ENCODE measurements at places on chromosomes 4 and X. TPM values are rescaled to one million over a fixed set of nuclear protein-coding genes. Genes with fewer than 3 reads are reported as not detected.

Gene FRG1
- 43.2 TPM for total RNA-seq

Gene TBX22
- not detected for total RNA-seq

Gene MAGEC1
- total RNA-seq: not detected

Gene PAGE4
- total RNA-seq: not detected

Gene PDZD4
- not detected for total RNA-seq

Gene CDK16
- 72.2 TPM for total RNA-seq

Gene P2RY4
- total RNA-seq: not detected

Gene KLHL13
- 18.5 TPM for total RNA-seq

Gene MAB21L2
- total RNA-seq: not detected

Gene UGT2B15
- total RNA-seq: not detected

Gene SUPT20HL2
- not detected for total RNA-seq

Gene GPR119
- not detected for total RNA-seq

Gene ZAR1
- total RNA-seq: not detected

Gene SCOC
- total RNA-seq: 65.6 TPM

Gene SLC25A6
- total RNA-seq: 80.2 TPM

Gene INTS6L
- 2.9 TPM for total RNA-seq

Data from epithelial cell of umbilical artery (primary cell).